ENCODE measurements at places on chromosomes 4 and X. TPM values are rescaled to one million over a fixed set of nuclear protein-coding genes. Genes with fewer than 3 reads are reported as not detected.

DNA sequence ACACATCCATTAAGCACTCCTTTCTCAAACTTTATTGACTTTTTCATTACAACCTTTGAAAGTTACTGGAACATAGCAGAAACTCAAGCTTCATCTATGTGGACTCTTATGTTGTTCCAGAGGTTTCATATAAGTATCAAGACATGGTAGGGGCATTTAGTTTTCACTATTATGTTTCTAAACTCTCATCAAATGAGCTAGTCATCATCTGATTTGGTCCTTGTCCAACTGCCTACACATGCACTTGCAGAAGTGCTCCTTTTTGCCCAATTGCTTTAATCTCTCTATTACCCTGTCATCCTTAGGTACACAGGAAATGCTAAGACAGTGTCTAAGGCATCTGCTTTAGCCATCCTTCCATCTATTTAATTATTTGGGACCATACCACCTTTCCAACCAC lies 42.2 kb upstream of the EPGN start:
- ATAC-seq = no peak

- no peak for ATAC-seq
These were observed 9.6 kb downstream of the LRPAP1 start for GRCh38 chr4:3522651-3523050.

The S100P gene
- 0.64 TPM for total RNA-seq

GRCh38 chr4:106816496-106816895 lies 219.6 kb downstream of the DKK2 start:
- ATAC-seq = no peak

The MAGEA8 gene
- total RNA-seq = not detected

- no peak for ATAC-seq
These were observed 1862.7 kb downstream of the STIM2 start for GRCh38 chr4:28723371-28723770.

The FAM53A gene
- total RNA-seq = 1.9 TPM

The NLGN4X gene
- 61.7 TPM for total RNA-seq

- ATAC-seq = no peak
These were observed 1026.2 kb downstream of the DMD start for GRCh38 chrX:32185160-32185559.

DNA sequence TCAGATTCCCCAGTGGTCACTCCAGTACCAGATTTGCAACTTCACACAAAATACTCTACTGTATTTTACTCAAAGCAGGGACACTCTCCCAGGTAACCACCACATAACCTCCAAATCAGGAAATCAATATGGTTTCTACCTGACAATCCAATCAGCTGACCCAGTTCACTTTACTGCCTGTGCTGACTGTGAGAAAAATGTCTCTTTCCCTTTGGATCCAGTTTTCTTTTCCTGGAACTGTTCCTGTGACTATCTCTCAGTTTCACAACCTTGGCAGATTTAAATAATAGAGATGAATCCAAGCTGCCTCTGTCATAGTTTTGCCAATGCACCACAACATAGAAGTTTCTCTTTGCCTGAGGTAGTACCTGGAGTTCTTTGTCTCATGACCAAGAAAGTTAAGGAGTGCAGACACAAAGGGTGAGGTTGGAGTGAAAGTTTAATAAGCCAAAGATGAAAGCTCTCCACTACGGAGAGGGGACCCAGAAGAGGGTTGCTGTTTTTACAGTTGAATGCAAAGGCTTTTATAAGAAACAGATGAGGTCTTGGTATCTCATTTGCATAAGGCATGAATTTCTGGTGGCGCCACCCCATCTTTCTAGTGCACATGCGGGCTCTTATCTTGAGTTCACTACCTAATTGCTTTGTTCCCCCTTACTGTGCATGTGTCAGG lies 29.7 kb upstream of the IL9R start:
- no peak for ATAC-seq

The EDA gene
- total RNA-seq = 1.0 TPM

DNA sequence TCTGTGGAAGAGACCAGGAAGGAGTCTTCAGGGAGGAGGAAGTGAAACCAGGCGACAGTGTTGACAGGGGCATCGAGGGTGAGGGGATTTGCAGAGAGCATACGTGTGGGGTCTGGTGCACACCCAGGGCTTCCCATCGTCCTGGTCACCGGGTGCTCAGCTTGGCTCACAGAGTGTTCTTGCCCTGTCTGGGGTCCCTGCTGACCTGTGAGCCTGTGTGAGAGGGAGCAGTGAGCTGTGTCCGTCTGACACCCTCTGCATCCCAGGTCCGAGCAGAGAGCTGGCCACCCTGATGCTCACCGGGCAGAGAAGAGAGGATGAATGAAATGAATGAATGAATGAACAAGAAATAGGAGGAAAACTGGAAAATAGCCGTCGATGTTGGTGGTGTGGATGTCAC lies 46.5 kb downstream of the CPZ start:
- no peak for ATAC-seq

GRCh38 chr4:177227636-177228035 lies 82.0 kb upstream of the NEIL3 start:
- ATAC-seq = no peak

- peak; percentile 65 for ATAC-seq
These were observed 10.1 kb upstream of the SASH3 start for GRCh38 chrX:129769467-129770154.

DNA sequence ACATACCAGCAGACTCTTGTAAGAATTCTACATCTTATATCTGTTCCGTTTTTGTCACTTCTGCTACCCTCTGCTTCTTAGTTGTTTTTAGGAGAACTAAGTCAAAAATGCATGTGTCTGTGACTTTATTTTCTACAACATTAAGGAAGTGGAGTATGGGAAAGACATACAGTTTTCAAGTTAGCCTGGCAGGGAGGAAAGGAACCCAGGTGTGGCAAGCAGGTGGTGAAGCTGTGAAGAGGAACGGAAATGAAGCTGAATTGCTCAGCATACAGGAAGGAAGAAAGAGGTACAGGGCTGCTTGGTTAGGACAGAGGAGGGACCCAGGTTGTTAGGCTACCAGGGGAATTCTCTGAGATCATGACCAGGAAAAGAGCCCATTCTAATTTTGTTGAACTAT lies 9.4 kb downstream of the GPRIN3 start:
- ATAC-seq = no peak

GRCh38 chr4:139331185-139331584 lies 28.9 kb upstream of the NDUFC1 start:
- no peak for ATAC-seq

GRCh38 chrX:37787423-37787869 lies 7.6 kb downstream of the CYBB start:
- no peak for ATAC-seq

The GAGE2A gene
- total RNA-seq = not detected

The NIPAL1 gene
- total RNA-seq = 2.1 TPM

DNA sequence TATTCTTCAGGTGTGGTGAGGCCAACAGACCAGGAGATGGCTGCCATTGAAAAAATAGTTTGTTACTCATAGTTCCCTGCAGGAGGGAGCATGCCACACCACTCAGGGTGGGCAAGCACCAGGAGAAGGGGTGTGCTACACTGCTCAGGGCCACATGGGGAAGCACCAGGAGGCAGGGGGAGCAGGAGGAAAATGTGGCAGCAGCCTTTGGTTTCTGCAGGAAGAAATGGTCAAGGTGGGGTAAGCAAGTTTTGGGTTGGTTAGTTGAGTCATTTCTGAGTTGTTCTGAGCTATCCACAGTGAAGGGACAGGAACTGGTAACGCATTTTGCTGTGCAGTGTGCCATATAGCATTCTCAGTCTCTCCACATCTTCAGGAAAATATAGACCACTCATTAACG lies 23.8 kb downstream of the FGFBP1 start:
- ATAC-seq = no peak

DNA sequence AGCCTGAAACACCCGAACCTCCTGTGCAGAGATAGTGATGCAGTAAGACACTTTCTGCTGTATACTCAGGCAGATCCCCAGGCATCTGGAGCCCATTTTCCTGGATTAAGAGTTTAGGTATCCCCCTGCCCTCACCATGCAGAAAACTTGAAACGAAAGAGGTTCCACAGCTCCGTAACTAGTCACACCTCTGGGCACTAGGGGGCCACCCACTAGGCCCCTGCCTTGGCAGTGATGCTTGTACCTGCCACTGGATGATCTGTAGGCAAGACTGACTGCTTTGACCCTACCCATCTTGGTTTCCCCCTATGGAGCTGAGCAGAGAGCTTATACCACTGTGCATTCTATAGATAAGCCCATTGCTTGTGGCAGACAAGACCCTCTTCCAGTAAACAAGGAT lies 940.6 kb downstream of the PCDH19 start:
- no peak for ATAC-seq

DNA sequence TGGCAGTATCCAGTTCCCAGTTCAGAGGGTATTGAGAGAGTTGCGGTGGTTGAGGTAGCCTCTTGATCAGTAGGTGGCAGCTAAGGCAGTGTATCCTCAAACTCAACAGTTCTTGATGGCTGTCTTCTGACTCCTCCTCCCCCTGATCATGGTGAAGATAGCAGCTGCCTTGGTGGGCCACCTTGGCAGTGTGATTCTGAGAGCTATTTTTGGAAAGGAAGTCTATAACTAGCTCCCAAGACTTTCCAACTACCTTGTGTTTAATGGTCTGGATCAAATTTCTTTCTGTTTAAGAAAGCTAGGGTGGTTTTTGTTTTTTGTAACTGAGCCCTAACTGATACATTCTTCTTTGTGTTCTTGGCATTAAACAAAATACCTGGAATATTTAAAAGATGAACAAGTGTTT lies 10.5 kb upstream of the TBC1D19 start:
- ATAC-seq = no peak

The ADGRG4 gene
- total RNA-seq = 0.05 TPM

The ADGRL3 gene
- total RNA-seq = 84.8 TPM

The USP17L25 gene
- total RNA-seq = not detected

The KIAA0232 gene
- total RNA-seq = 33.7 TPM

- no peak for ATAC-seq
These were observed 636.3 kb upstream of the FTHL17 start for GRCh38 chrX:31708116-31708515.

DNA sequence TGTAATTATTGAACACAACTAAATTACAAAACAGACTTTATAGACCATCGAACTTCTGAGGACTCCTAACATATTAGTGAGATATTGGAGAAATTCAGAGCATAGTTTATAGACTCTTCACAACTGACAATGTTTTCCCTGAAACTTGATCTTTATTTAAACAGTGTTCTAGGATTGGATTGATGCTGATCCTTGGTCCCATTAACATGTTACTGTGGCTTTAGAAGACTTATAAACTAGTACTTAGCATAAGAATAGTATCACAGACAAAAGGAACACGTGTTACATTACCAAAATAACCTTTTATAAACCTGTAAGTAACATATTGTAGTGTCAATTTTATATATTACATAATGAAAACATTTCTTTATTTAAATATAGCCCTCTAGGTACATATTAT lies 689.6 kb downstream of the CCSER1 start:
- no peak for ATAC-seq

DNA sequence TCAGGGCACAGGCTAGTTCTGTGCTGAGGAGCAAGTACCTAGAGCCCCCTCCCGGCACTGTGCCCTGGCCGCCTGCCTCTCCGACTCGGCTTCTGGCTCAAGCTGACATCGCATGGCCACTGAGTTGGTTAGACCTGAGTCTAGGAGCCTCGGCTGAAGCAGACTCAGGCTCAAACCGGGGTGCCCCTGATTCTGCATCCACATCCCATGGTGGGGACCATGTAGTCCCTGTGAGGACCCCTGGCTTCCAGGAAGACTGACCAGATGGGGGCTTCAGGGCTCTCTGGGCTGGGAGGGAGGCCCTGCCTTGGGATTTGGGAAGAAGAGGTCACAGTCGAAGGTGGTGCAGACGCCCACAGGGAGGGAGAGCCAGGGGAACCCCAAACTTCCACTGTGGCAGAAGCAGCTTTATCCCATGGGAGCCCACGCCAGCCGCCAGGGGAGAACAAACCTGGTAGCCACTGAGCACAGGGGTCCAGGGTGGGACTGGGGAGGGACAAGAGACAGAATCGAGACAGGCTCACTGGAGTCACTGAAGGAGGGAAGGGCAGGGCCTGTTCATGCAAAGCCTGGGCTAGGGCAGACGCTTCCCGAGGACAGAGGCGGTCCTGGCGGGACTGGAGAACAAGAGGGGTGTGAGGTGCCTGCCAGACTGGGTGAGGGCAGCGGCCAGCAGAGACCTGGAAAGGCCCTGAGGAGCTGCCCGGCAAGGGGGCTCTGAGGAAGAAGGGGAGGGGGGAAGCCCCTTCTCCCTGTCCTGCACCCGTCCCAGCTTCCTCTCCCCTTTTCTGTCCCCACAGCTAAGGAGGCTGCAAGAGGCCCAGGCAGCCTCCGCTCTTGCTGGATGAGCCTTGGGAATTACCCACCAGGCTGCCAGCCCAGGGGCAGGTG lies 1.1 kb downstream of the PDE6B start:
- ATAC-seq = no peak

The HMGN5 gene
- 1.5 TPM for total RNA-seq

GRCh38 chr4:137685357-137685756 lies 153.1 kb upstream of the PCDH18 start:
- ATAC-seq = no peak

DNA sequence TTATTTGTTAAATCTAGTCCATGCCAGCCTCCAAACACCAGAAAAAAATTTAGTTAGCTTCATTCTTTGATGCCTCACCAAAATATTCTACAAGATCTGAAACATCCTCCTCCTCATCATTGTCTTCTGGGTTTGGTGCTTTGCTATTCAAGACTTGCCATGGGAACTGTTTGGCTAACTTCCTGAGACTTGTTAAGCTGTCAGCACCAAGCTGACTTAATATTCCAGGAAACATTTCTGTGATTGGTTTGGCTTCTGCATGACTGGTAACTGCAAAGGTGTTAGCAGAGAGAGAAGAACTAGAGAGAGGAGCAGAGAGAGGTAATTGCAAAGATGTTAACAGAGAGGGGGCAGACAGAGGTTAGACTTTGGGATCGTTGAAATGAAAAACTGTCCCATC lies 101.3 kb downstream of the PALLD start:
- ATAC-seq = no peak

The SLIT2 gene
- total RNA-seq = 132 TPM

- no peak for ATAC-seq
These were observed 350.2 kb upstream of the BOD1L1 start for GRCh38 chr4:13977746-13978145.

The RBM46 gene
- total RNA-seq = 0.52 TPM

DNA sequence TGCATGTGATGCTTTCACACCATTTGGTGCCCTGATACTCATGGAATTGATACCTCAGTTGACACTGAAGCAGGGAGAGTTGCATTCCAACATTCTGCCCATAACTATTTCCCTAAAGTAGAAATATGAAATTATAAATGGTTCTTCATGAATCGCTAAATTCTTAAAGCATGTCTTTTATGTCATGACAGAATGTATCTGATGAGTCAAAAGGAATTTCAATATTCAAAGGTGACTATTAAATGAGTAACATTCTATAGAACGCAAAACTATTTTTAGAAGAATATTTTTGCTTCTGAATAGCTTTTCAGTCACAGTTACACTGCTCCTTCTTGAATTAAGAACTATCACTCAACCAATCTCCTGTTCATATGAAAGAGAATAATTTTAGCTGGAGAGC lies 152.8 kb downstream of the ADGRA3 start:
- no peak for ATAC-seq

- ATAC-seq = no peak
These were observed 46.8 kb downstream of the CLCN4 start for GRCh38 chrX:10203617-10204016.

Data from motor neuron (in vitro differentiated cells).